ENCODE measurements at places on chromosomes 13 and 19.

DNA sequence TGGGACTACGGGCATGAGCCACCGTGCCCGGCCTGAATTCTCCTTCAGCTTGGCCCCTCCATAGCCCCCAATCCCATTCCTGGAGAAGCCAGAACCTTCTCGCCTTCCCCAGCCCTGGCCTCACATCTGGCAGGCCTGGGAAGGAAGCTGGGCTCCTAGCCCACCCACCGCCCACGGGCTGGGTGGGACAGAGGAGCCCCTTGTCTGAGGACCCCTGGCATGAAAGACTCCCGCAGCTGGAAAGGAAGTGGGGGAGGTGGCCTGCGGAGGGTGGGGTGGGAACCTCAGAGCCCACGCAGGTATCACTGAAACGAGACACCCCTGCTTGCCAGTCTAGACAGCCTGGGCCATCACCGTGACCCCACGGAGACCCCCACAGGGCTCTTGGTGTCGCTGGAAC is 7.7 kb upstream of the NANOS3 start:
- no peak for DNase-seq

DNA sequence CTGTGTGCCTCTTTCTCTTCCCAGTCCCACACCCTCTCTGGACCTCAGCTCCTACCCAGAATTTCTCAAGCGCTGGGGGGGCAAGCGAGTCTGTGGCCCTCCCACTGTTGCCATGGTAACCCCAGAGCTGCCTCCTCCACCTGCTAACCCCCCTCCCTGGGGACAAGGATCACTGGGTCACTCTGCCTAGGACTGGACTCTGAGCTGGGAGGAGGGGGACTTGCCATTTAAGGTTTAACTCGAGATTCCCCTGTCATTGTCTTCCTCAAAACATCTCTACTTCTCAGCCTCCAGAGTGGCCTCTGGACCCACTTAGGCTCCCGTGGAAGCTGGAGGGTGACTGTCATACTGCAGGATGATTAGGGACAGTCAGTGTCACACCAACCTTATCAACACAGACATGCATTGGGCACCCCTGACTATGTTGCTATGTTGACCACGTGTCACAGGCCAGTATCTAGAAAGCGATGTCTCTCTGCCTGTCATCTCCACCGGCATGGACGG is 2.2 kb downstream of the PALM3 start:
- DNase-seq = no peak

- DNase-seq = no peak
Observed at GRCh38 chr13:68160466-68160865, 930.3 kb upstream of the PCDH9 start.

- DNase-seq = no peak
Observed at GRCh38 chr19:5148794-5149190, 179.9 kb downstream of the KDM4B start.

DNA sequence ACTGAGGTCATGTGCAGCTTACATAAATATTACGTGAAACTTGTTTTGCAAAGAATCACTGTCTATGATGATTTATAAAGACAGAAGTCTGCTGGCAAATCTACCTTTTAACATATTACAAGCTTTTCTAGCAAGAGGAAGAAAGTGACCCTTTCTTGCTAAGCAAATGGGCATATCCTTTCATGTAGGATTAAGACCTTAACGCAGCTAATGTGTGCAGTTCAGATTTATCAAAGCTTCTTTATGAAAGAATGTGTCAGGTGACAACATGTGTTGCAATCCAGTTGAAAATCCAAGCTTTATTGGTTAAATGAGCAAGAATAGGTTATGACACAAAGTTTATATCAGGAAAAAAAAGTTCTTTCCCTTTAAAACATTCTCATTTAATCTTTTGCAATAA is 115.6 kb upstream of the NBEA start:
- no peak for DNase-seq

GRCh38 chr13:73717632-73718031 is 416.6 kb downstream of the KLF12 start:
- peak; percentile 28 for DNase-seq

DNA sequence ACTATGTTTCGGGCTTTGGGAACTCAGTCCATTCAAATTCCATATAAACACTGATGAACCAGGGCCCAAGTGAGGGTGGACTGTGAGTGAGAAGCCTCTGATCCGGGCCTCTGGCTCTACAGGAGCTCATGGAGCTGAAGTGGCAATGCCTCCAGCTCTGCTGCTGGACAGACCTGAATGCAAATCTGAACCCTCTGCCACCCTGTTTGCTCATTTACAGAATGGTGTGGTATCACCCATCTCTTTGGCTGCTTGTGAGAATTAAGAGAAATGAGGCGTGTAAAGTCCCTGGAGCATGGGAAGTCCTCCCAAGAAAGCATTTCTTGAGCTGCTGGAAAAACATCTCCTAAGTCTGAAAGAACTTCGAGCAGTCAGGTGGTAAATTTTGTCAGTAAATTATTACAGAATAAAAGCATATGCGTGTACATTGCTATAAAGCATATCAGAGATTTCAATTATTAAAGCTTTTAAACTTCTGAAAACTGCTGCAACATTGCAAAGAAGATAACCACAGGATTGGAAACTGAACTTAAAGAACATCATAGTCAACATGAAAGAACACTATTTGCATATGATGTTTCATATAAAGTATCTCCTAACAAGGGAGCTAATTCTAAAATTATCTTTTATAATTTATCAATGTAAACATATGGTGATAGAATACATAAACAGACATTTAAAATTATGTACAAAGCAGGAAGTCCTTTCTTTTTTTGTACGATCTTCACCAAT is 369.0 kb downstream of the UQCRFS1 start:
- no peak for DNase-seq

DNA sequence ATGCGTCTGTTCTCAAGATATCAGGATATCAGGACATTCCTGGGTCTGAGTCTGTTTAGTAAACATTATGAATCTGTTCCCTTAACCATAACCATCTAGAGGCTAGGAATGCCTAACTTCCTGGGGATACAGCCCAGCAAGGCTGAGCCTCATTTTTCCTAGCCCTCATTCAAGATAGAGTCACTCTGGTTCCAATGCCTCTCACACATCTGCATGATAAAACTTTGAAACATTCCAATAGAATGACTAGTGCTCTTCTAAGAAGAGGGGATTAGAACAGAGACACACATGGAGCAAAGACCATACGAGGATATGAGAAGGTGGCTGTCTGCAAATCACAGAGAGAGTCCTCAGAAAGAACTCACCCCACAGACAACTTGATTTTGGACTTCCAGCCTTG is 20.6 kb upstream of the CABP5 start:
- no peak for DNase-seq

- DNase-seq = no peak
Observed at GRCh38 chr19:32067685-32068084, 277.7 kb upstream of the ZNF507 start.

GRCh38 chr13:52195401-52195837 is 36.0 kb upstream of the NEK3 start:
- peak; percentile 66 for DNase-seq

DNA sequence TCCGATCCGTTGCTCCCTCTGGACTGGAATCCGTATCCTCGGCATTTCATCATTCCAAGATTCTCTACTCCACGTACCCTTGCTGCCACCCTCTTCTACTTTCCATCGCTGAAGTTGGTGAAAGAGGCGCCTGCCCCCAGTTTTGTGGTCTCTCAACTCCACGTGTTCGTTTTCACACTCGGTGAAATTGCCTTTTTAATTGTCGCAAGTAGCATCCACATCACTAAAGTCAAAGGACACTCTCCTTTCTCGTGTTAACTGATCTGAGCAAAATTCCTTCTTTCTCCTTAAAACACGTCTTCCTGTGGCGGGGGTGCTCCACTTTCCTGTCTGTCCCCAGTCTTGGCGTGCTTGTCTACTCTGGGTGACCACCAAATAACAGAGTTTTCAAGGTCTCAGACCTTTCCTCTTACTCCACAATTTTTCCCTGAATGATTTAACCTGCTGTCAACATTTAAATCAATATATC is 1.1 kb upstream of the TMTC4 start:
- DNase-seq = no peak

DNA sequence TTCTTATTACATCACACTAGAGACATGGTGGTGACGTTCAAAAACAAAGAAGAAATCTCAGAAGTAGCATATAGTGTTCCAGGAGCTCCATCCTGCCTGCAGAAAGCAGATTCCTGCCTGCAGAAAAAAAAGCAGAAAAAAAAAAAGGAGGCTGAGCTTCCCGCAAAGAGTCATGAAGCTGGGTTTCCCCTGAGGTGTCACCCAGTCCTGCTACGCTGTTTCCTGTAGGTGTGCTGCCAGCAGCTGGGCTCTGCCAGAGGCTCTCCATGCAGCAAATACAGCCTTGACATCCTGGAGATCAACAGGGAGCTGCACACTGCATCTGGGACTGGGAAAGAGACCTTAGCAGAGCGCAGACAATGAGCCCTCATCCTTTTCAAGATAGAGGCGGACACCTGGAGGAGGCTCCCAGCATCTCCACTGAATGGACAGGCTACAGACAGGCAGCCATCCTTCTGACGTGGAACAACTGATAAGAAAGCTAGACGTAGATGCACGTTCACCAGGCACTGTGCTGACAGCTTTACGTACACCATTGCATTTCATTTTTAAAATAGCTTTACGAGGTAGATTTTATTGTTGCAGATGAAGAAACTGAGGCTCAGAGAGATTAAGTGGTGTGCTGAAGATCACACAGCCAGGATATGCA is 350.9 kb downstream of the FOXO1 start:
- peak; percentile 71 for DNase-seq

DNA sequence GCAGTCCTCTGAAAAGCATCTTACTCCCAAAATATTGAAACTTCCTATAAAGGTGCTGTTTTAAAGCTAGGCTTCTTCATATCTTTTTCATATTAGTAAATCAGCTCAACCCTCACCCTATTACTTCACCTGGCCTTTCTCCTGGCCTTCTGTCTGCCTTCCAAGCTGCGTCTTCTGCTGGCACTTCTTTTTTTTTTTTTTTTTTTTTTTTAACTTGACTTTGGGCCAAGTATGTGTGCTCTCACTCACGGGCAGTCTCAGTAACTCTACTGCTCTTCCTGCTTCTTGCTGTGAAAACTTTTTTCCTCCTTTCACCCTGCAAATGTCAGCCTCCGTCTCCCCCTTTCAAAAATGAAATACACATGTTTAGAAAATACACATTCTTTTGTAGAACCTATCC is 41.2 kb upstream of the KCTD4 start:
- no peak for DNase-seq

GRCh38 chr19:2550431-2551171 is 74.7 kb downstream of the GADD45B start:
- no peak for DNase-seq

- DNase-seq = no peak
Observed at GRCh38 chr19:4722671-4723594, 709 bp downstream of the DPP9 start.

- DNase-seq = no peak
Observed at GRCh38 chr13:110258876-110259631, 47.9 kb downstream of the COL4A1 start.

DNA sequence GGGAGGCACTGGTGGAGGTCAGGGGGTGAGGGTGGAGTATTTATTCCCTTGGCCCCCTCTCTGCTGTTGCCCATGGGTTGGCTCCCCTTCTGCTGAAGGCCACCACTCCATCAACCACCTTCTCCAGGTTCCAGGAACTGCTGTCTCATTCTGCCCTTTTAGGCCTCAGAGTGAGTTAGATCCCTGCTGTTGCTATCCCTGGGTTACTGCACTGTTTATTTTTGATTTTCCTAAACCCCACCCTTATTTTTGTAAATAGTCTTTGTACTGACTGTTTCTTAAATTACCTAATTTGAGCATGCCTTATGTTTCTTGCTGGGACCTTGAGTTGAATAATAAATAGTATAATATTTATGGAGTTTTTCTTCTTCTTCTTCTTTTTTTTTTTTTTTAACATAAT is 132.8 kb downstream of the RGCC start:
- DNase-seq = no peak

- DNase-seq = no peak
Observed at GRCh38 chr13:98665638-98665995, 86.9 kb downstream of the SLC15A1 start.

DNA sequence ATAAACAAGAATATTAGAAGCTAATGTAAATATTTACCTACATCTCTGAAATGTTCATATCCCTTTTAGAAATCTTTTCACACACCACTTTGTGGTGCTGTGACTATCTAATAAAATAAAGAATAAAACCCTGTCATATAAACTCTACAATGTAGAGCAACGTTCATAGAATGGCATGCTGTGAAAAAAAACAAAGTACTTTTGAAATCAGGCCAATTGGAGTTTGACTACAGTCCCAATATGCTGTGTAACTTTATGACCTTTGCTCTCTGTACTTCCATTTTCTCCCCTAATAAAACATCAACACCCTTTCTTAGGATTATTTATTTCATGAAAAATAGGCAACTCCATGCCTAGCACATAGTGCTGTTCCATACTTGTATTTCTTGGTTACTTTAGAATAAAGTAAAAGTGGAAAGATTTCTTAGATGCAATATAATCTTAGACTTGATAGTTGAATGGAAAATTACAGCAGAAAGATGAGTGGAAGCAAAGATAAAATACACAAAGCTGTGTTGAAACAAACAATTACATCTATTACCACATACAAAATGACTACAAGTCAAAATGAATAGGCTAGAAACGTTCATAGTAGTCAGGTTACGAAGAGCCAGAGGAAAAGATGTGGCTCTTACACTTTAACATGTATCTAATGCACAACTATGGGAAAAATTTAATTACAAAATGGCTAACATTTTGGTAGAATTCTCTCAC is 613.2 kb upstream of the SLITRK5 start:
- no peak for DNase-seq

DNA sequence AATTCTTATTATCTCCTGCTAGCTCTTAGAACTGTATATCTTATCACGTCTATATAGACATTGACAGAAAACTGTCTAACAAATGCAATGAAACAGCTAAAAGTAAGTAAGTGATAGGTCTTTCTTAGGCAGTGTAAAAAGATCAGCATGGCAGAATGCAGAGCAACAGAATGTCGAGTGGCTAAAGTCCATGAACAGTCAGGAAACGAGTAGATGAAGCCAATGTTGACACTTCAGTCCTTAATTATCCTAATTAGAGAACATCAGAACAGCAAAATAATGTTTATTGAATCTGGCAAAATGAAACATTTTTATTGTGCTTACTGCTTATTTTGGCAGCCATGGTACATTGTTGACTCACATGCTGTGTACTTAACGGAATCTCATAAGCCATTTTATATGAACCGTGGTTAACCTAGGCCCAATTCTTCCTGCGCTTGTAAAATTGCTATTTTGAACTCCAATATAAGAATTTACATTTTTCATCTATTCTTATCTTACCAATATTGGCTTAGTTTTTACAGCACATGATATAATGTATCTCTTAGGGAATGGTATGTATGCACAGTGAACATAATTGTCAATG is 748.1 kb downstream of the DACH1 start:
- no peak for DNase-seq

GRCh38 chr13:113187263-113187669 is 21.2 kb downstream of the PCID2 start:
- DNase-seq = peak; percentile 33

DNA sequence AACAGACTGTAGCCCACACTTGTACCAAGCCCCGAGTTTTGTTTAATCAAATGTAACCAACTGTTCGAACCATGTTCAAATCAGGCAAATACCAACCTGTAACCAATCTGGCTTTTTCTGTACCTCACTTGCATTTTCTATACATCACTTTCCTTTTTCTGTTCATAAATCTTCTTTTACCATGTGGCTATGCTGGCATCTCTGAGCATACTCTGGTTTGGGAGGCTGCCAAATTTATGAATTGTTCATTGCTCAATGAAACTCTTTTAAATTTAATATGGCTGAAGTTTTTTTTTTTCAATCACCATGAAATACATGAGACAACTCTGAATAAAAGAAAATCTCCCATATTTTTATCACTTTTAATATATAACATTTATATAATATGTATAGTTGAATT is 256.1 kb downstream of the SLITRK6 start:
- no peak for DNase-seq

Data from CD4-positive, alpha-beta T cell treated with Interleukin-6 at 100 ng/mL for 8 hours (primary cell).